NCI-H2107 (cell line): ENCODE measurements at places on chromosomes 11 and 22.

- DNase-seq = no peak
Measured at GRCh38 chr11:113255096-113255495, 59.3 kb upstream of the TTC12 start.

- no peak for DNase-seq
Measured at GRCh38 chr22:31096657-31097279, 10.6 kb downstream of the SELENOM start.

DNA sequence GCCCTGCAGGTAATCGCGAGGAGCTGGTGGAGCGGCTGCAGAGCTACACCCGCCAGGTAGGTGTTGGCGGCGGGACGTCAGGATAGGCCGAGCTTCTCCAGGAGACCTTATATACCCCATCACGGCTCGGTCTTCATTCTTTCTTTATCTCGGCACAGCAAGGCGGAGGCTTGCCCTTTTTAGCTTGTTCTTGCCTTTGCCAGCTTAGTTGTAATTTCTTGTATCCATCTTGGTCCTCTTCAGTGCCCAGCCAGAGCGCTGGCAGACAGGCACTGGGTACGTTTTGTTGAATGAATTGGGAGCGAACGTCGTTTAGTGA lies 459 bp downstream of the SF3B2 start:
- no peak for DNase-seq

- DNase-seq = peak; percentile 39
Measured at GRCh38 chr11:70628855-70629844, 230.8 kb downstream of the CTTN start.

GRCh38 chr11:74035264-74035663 lies 26.4 kb upstream of the UCP3 start:
- DNase-seq = no peak

DNA sequence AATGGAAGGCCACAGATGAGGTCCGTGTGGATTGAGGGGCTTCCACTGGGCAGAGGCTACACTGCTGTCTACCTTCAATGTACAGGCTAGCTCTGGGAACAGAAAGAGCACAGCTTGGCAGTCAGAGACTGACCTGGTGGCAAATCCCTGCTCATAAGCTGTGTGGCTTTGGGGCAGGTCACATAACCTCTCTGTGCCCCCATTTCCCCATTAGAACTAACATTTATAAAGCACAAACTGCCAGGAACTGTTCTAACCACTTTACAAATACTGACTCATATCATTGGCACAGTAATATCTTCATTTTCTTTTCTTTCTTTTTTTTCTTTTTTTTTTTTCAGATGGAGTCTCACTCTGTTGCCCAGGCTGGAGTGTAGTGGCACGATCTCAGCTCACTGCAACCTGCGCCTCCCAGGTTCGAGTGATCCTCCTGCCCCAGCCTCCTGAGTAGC lies 3.1 kb downstream of the FOSL1 start:
- no peak for DNase-seq

DNA sequence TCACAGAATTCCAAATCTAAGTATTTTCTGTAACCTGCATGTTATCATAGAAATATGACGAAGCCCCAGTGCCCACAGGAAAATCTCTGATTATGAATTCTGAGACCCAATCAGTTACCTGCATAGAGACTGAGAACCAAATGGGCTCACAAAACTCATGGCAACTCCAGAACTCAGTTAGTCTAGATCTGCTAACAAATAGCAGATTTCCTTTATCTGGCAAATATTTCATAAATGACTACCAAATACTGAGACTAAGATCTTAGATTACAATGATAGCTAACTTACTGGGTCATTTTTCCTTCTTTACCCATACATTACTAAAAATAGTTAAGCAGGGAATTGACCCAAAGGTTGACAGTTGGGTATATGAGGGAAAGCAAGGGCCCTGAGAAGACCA lies 228.1 kb upstream of the FAT3 start:
- DNase-seq = no peak

- no peak for DNase-seq
Measured at GRCh38 chr22:43564859-43565258, 153.0 kb downstream of the MPPED1 start.

GRCh38 chr11:1822648-1823375 lies 12.0 kb upstream of the SYT8 start:
- no peak for DNase-seq

GRCh38 chr11:131495423-131495822 lies 125.0 kb downstream of the NTM start:
- no peak for DNase-seq

DNA sequence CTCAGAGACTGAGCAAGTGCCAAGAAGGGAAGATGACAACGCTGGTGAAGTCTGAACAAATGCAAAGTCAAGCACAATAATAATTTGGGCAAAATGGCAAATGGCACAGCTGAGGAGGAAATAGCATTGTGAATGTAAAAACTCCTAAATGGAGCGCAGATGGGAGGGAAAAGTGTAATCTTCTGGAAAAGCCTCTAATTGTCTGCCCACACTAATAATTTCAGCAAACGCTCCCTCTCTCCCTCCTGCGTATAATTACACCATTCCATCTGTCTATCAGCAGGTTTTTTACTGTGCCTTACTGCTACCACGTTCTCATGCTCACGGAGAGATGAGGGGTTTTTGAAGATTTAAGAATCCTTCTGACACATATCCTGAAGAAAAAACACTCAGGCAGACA lies 302.6 kb downstream of the KIRREL3 start:
- DNase-seq = no peak

- no peak for DNase-seq
Measured at GRCh38 chr11:1223346-1224110, 662 bp downstream of the MUC5B start.

- no peak for DNase-seq
Measured at GRCh38 chr22:44070029-44070428, 45.9 kb downstream of the PARVB start.

DNA sequence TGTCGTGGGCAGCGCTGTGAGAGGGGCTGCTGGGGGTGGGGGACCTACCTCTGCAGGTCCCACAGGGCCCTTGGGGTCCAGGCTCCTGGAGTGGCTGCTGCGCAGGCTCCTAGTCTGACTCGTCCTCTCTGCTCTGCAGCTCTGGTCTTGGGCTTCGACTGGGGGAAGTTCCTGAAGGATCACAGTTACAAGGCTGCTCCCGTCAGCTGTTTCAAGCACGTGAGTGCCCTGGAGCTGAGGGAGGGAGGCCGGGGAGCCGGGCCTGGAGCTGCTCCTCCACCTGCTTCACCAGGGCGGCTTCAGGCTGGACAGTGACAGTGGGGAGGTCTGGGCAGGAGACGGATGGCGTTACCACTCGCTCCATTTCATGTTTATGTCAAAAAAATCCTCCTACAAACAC lies 11.9 kb downstream of the L3MBTL2 start:
- no peak for DNase-seq

- no peak for DNase-seq
Measured at GRCh38 chr22:23705358-23705757, 14.5 kb downstream of the RGL4 start.

GRCh38 chr11:85847436-85847835 lies 7.7 kb upstream of the CCDC83 start:
- DNase-seq = no peak

GRCh38 chr11:48108231-48109045 lies 108.2 kb upstream of the OR4B1 start:
- no peak for DNase-seq

DNA sequence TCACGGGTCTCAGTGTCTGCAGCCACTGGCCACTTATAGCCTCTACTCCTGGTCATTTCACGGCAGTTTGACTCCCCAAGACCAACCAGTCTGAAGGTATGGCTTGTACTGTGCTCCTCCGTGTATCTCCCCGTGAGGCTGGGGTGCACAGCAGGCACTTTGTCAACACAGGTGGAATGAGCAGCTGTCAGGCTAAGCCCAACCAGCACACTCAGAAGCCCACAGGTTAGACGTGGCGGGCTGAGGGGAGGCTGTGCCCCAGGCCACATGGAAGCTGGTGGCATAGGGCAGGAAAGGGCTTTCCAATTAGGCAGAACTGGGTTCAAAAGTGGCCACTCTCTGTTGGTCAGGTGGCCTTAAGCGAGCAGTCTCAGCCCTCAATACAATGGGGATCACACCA lies 7.0 kb downstream of the TP53I11 start:
- no peak for DNase-seq

DNA sequence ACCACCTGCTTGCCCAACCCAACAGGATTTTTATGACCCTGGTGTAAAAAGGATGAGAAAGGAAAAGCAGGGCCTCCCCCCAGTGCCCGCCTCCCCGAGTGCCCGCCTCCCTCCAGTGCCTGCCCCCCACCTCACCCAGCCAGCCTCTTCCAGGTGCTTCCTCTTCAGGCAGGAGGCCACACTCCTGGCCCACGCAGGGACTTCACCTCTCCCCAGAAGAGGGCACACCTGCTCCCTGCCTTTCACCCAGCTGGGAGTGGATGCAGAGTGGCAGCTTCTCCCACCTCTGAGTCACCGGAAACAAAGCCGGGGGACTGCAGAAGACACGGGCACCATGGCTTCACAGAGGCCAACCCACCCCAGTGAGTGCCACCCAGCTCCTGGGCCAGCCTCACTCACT lies 16.1 kb downstream of the CPT1A start:
- no peak for DNase-seq
